SK-N-SH treated with all-trans-retinoic acid at 6 μM for 48 hours (cell line): ENCODE measurements at places on chromosomes 6 and 20.
A peak's percentile ranks its signal among the peaks of the same experiment; 100 is the strongest.

- no peak for ATAC-seq
Observed at GRCh38 chr6:157121897-157122296, 201.4 kb downstream of the TMEM242 start.

DNA sequence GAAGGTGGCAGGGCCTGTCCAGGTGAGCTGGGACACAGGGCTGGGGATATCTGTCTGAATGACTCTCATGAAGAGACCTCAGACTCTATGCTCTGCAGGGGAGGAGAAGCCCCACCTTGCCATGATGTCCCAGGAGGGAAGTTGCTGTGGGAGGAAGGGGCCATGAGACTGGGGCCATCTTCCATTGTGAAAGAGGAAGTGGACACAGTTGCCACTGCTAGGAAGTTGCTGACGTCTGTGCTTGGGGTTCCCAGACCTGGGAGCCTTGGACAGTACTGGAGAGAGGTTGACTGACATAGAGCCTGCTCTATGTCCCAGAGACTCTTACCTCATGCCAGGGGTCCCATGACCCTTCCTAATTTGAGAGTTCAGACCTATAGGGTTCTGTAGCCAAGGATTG lies 24.5 kb downstream of the SIRPB1 start:
- no peak for ATAC-seq

GRCh38 chr6:42454428-42454791 lies 2.7 kb upstream of the TRERF1 start:
- no peak for ATAC-seq

DNA sequence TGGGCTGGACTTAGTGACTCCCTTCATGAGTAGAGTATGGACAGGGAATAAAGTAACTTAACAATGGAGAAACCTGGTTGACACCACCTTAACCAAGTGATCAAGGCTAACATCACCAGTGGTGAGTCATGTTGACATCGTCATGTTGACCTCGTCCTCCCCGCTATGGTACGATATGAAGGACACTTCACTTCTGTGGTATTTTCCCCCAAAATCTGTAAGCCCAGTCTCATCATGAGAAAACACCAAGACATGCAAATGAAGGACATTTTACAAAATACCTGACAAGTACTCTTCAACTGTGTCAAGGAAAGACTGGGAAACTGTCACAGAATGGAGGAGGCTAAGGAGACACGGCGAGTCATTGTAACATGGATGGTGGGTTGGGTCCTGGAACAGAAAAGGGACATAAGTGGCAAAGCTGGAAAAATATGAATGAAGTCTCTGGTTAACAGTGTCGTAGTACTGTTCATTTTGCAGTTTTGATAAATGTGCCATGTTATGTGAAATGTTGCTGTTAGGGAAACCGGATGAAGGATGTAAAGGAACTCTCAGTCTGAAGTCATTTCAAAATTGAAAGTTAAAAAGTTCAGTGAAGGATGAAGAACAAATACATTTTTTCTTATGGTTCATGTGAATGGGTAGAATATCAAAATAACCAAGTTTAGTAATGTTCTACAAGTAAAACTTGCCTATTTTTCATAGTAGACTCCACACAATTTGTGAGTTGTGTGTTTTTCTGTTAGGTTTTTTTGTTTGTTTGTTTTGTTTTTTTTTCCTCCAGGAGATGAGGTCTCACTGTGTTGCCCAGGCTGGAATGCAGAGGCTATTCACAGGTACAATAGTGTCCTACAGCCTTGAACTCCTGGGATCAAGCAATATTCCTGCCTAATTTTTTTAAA lies 247.5 kb downstream of the TMEM242 start:
- ATAC-seq, result no peak; the same call in 2 of the 3 replicates

DNA sequence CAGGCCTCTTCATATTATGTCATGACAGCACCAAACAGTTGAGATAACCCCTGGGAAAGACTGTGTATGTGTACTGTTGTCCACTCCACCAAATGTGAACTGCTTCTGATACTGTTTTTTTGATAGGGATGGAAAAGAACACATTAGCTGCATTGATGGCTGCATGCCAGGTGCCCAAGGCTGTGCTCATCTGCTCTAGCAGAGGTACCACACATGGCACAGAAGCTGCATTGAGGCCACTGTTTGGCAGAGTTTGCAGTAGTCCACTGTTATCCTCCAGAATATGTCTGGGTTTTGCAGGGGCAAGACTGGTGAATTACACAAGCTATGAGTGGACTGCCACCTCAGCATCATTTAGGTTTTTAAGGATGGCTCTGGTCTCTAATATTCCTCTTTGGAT lies 28.2 kb upstream of the ELMO2 start:
- no peak for ATAC-seq

DNA sequence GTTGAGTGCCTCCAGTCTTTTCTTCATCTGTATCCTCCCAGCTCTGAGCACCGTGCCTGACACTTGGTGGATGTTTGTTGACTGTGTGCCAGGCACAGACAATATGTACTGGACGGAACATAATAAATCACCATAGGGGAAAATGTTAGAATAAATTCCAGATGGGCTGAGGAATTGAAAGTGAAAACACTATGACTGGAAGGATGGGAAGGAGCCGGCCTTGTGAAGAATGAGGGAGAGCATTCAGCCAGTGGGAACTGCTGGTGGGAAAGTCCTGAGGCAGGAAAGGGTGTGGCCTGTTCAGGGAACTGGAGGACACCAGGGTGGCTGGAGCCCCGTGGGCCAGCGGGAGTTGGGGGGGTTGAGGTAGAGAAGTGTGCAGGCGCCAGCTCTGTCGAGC lies 75.4 kb downstream of the MTHFD1L start:
- ATAC-seq, result peak; percentile 90

DNA sequence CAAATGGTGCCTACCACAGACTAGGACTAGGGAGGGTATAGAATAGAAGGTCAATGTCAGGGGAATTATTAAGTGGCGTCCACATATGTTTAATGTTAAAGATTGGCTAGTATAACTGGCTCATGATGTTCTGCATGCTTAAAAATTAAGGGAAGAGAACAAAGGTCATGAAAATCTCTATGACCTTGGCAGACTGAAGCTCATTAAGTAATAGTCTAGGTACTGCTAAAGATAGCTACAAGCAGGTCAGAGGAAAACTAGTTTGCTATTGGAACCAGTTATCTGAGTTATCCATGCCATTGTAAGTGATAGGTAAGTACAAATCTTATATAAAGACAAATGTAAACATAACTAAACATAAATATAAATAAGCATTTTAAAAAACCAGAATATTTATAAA lies 32.9 kb upstream of the PRSS35 start:
- no peak for ATAC-seq

DNA sequence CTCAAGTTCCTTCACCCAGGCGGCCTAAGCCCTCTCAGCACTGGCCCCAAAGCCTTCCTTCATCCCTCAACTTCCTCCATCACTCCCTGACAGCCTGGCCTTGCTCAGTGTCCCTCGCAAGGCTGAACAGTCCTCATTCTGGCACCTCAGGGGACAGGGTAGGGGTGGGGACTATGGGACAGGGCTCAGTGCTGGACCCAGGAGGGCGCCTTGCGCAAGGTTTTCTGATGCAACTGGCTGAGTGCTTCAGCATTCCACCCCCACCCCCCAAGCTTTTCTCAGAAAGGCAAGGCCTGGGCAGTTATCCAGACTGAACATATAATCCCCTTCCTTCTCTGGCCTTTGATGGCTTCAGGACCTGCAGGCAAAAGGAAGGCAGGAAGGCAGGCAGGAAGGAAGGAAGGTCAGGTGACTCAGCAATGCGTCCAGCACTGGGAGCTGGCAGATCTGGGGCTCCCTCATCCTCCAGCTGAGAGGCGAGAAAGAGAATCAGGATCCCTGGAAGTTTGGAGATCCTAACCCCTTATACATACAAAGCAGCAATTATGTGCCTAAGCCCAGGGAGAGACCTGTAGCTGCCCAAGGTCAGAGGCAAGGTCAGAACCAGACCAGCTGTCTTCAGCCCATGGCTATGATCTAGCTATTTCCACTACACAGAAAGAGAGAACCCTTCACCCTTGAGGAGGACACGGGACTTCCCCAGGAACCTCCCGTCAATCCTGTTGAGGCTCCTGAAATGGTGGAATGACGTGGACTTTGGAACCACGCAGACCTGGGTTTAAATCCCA lies 8.6 kb upstream of the TRIB3 start:
- peak; percentile 72 for ATAC-seq

GRCh38 chr20:9214685-9215084 lies 145.8 kb downstream of the PLCB4 start:
- ATAC-seq, result no peak

DNA sequence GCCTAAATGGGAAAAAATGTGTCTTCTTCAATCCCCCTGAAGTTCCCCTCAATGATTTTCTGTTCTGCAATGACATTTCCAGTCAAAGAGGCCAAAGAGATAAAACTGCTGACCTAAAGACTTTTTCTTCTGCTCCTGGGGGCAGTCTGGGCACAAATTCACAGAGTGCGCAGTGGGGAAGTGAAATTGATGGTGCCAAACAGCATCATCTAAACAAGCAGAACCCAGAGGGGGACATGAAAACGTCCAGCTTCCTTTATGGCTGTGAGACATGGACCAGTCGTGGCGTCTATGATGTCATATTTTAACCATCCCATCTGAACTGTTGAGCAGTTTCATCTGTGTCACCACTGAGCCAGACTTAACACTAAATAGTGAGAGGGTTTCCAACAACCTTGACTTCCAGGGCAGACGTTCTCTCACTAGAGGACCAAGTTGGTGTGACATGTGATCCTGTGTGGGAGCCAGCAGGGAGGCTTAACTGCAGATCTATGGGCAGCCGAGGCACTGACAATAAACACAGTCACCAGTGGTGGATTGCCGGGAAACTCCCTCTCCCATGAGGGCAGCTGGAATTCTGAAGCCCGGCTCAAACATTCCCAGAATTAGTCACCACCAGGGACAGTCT lies 12.4 kb downstream of the SCML4 start:
- no peak for ATAC-seq

DNA sequence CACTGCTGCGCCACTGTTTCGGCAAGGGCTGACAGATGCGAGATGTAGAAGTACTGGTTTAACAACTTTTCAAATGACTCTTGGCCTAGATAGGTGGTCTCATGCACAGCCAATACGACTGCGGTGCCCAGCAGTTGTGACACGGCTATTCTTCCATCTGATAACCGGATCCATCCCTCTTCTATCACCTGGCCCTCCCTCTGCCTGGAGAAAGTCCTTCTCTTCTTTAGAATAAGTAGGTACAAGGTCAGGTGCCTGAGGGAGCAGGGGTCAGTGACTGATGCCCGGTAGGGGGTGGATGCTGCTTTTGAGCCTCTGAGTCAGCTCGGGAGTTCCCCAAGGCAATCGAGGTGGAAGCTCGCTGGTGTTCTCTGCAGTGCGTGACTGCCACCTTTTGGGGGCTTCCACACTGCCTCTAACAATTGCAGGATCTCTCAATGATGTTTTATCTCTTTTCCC lies 166.8 kb upstream of the GRIK2 start:
- no peak for ATAC-seq

GRCh38 chr20:50654904-50655303 lies 36.4 kb downstream of the RIPOR3 start:
- ATAC-seq, result peak; percentile 54

GRCh38 chr20:58149437-58150091 lies 78.9 kb downstream of the ANKRD60 start:
- no peak for ATAC-seq

GRCh38 chr20:20585146-20585545 lies 127.3 kb downstream of the RALGAPA2 start:
- no peak for ATAC-seq

GRCh38 chr6:167755461-167755860 lies 71.2 kb upstream of the AFDN start:
- no peak for ATAC-seq

DNA sequence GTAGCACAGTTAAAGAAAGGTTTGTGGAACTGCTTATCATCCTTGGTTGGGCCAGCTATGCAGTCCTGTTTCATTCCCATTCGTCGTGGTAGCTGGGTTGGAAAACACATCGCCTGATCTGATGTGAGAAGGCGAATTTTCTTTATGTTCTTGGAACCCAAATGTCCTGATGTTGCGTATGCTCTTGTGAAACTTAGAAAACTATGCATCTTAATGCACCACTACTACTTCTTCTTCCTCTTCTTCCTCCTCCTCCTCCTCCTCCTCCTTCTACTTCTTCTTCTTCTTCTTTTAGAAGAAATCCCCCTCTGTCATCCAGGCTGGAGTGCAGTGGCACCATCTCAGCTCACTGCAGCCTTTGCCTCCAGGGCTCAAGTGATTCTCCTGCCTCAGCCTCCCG lies 381.6 kb downstream of the UTRN start:
- no peak for ATAC-seq

DNA sequence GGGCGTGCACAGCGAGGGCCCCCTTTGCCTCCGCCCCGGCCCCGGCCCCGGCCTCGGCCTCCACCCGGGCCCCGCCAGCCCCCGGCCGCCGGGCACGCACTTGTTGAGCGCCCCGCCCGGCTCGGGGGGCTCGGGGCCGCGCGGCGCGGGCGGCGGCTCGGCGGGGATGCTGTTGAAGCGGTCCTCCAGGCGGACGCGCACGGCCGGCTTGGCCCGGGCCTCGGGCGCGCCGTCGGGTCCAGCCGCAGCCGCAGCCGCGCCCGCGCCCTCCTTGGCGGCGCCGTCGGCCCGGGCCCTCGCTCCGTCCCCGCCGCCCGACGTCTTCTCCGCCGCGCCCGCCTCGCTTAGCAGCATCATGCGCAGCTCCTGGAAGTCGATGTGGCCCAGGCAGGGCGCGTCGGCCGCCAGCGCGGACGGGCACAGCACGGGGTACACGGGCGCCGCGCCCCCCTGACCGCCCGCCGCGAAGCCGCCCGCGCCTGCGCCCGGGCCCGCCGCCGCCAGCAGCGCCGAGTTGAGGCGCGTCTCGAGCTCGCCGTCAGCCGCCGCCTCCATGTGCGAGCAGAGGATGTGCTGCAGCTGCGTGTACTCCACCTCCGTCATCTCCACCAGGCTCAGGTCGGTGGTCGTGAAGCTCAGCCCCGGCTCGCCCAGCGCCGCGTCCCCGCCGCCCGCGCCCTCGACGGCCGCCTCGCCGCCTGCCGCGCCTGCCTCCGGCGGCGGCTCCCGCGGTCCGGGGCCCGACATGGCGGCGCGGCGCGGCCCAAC lies 514 bp downstream of the TCFL5 start:
- ATAC-seq, result peak; percentile 22; the same call in 1 of the 3 replicates

- no peak for ATAC-seq
Observed at GRCh38 chr6:5053864-5054244, 31.3 kb upstream of the PPP1R3G start.

GRCh38 chr6:43990627-43991619 lies 136.3 kb downstream of the MRPL14 start:
- ATAC-seq, result peak; percentile 43

DNA sequence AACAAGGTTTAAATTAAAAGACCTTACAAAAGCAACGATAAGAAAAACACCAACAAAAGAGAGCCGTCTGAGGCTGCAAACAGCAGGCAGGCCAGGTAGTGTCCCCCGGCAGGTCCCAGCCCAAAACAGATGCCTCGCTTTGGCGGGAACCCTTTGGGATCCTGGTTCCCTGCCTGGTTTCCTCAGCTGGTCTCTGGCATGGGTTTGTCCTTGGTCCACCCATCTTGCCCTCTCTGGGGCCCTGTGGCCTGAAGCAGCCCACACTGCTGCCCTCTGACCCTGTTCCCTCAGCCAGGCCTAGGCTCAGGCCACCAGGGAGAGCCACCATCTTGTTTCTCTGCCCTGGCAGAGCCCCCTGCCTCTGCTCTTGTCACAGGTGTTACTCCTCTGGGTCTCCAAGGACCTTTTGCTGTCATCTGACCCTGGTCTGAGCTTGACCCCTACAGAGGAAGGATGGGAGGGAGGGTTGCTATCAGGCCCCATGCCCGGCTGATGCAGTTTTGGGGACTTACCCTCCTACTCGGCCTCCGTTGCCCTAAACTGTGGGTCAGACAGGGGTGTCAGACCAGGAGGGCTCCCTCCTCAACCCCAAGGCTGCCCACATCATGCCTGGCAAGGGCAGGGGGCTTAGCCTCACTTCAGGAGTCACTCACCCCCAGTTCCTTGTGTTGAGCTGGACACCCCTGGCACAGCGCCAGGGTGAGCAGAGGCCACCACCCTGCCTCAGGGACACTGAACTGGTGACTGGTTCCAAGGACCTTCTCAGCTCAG lies 30.6 kb upstream of the GRM4 start:
- no peak for ATAC-seq
